ENCODE measurements at places on chromosomes 12 and 14. TPM values are rescaled to one million over a fixed set of nuclear protein-coding genes. Genes with fewer than 3 reads are reported as not detected.

OTOGL gene
- 0.25 TPM for total RNA-seq

NOS1 gene
- total RNA-seq: 3.9 TPM

GON7 gene
- 9.1 TPM for total RNA-seq

TPPP2 gene
- total RNA-seq: not detected

MYG1 gene
- 27.0 TPM for total RNA-seq

LRP1-AS gene
- not detected for total RNA-seq

TAC3 gene
- total RNA-seq: 4.7 TPM

TRIM9 gene
- total RNA-seq: 44.5 TPM

ADAMTS20 gene
- total RNA-seq: 0.25 TPM

CCDC196 gene
- total RNA-seq: not detected

SERPINA1 gene
- total RNA-seq: 1.5 TPM

GLIPR1L1 gene
- not detected for total RNA-seq

MGST1 gene
- total RNA-seq: 0.98 TPM

PLXNC1 gene
- total RNA-seq: 74.3 TPM

KRT75 gene
- not detected for total RNA-seq

KCNK10 gene
- 15.0 TPM for total RNA-seq

ACSM4 gene
- not detected for total RNA-seq

ASIC1 gene
- total RNA-seq: 24.6 TPM

EXOC5 gene
- total RNA-seq: 102 TPM

PITPNM2 gene
- total RNA-seq: 8.4 TPM

PRH2 gene
- not detected for total RNA-seq

WNT5B gene
- total RNA-seq: 15.0 TPM
